Endothelial cell (in vitro differentiated cells): ENCODE measurements at places on chromosomes 1 and 21.

- no peak for DNase-seq
Measured at GRCh38 chr1:183598386-183598785, 8.1 kb upstream of the NCF2 start.

- no peak for DNase-seq
Measured at GRCh38 chr1:7341145-7341905, 429.8 kb upstream of the VAMP3 start.

- no peak for DNase-seq
Measured at GRCh38 chr1:233034836-233035235, 84.4 kb downstream of the NTPCR start.

- no peak for DNase-seq
Measured at GRCh38 chr21:45332981-45333582, 45.4 kb upstream of the POFUT2 start.

- DNase-seq, result peak; percentile 43
Measured at GRCh38 chr1:35577071-35577998, 4.2 kb downstream of the TFAP2E start.
